ENCODE measurements at places on chromosomes 2 and 18.

- DNase-seq = no peak
These were observed 135.5 kb downstream of the MYO3B start for GRCh38 chr2:170313347-170313991.

- DNase-seq = no peak
These were observed 154.3 kb downstream of the RAPGEF4 start for GRCh38 chr2:172889768-172890430.

GRCh38 chr18:58302811-58303210 is 258.8 kb downstream of the NEDD4L start:
- DNase-seq = no peak

GRCh38 chr2:30368258-30368657 is 78.8 kb upstream of the LCLAT1 start:
- no peak for DNase-seq

Data from midbrain (tissue), 1 donor.